LHCN-M2 (cell line): ENCODE measurements at places on chromosomes 2 and 18.
A peak's percentile ranks its signal among the peaks of the same experiment; 100 is the strongest.

GRCh38 chr2:169513926-169514325 is 4.4 kb downstream of the KLHL41 start:
- peak; percentile 94 for DNase-seq

DNA sequence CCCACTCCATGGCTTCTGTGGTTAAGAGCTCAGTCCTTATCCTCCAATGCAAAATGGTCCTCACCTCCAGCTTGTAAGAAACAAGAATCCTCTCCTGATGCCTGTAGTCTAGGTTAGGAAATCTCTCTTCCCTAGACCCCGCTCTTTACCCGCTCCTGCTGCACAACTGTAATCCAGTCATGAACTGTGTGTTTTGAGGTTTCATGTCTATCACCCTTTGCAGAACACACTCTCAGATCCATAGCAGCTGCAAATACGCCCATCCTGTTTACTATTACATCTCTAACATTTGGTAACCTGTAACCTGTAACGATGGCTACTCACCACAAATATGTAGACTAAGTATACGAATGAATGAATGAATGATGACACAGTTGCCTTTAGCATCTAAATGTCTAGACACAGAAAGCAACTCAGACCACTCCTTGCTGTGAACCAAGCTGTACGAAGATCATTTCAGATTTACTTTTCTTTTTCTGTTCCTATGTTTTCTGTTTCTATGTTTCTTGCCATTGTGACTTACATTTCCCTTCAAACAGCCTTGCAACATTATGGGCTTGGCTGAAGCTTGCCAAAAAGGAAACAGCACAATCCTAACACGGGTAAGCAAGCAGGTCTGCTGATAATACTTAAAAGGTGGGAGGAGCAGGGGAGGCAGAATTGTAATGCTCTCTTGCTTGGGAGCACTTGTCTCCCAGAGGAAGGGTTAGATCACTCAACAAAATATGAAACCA is 53.7 kb downstream of the EPHA4 start:
- DNase-seq, result peak; percentile 65

- DNase-seq, result no peak
Observed at GRCh38 chr2:230723363-230723762, 10.7 kb downstream of the CAB39 start.

DNA sequence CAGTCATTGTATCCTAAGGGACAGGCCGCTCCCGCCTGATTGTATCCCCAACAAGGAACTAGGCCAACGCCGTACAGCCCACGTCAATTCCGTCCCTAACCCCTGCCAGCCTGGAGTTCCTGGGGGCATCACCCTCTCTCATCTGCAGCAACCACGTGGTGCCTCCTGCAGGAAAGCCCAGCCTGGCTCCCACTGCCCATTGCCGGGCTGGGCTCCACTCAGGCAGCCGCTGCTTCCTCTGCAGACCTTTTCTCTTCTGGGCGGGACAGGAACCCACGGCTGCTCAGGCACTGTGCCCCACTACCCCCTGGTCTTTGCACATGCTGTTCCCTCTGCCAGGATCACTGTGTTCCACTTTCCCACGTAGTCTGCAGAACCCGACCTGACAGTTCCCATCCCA is 212.2 kb downstream of the TFCP2L1 start:
- no peak for DNase-seq

DNA sequence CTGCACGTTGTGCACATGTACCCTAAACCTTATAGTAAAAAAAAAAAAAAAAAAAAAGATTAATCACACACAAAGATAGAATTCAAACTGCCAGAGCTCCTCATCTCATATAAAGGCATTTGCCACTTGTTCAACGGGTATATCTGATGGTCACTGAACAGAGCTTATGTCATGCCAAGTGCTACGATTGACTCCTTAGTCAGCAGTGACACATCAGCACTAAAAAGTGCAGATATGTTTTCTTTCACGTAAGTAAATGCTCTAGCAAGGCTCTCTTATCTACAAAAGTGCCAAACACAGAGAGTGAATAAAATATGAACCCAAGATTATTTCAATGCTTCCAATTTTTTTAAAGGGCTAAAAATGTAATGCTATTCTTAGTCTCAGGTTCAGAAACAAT is 1.1 kb downstream of the LMAN1 start:
- DNase-seq, result peak; percentile 74

- peak; percentile 55 for DNase-seq
Observed at GRCh38 chr18:76932026-76932819, 109.9 kb downstream of the ZNF236 start.

DNA sequence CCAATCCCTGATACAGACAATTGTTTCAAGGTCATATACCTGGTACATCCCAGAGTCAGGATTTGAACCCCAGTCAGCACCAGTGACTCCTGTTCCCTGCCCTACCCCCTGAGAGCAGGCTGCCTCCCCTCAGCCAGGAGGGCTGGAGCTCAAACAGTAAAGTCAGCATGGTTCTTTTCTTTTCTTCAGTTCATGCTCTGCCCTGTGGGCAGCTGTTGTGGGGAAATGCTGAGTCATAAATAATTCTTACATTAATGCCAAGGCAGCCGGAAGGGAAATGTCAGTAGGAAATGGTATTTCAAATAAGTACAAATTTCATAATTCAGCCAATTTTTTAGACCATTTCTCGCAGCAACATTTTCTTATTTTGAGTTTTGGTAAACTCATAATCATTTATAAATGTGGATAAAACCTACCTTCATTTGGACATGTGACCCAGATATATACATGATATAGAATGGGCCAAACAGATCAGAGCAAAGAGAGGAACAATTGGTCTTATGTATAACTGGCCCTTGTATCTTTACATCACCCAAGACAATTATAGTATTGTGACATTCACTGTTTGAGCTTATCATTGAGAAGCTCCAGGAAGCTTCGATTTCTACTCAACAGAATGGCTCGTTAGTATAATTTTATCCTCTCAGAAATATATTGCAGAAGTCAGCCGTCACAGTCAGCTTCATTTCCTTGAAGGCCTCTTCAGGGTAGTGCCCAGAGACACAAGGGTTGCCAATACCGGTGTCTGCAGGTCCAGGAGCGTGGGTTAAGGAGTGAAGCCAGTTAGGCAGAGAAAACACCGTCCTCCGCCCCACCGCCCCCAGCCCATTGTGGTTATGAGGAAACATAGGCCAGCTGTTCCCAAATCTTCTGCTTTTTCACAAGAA is 28.0 kb upstream of the SCYGR1 start:
- DNase-seq, result peak; percentile 94

GRCh38 chr2:237744613-237745249 is 53.8 kb upstream of the RBM44 start:
- DNase-seq, result peak; percentile 41

GRCh38 chr18:331221-331821 is 63.5 kb upstream of the THOC1 start:
- peak; percentile 80 for DNase-seq

- peak; percentile 50 for DNase-seq
Observed at GRCh38 chr18:63850020-63850419, 37.5 kb upstream of the SERPINB2 start.

- no peak for DNase-seq
Observed at GRCh38 chr2:23703583-23704385, 223.1 kb downstream of the ATAD2B start.

DNA sequence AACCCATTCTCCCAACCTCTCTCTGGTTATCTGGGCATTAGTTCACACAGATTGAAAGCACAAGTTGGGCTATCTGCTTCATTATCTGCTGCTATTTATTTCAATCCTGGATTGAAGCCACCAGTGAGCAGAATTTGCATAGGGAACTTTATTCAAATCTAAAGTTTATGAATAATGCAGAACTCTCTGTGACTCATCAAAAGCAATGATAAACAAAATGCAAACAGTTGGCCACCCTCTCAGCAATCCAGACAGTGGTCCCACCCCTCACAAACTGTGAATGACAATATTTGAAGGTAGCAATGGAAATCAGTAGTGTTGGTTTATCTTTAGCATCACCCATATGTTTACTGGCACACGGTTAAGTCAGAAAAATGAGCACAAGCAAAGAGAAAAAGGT is 106.8 kb upstream of the TMEM178A start:
- no peak for DNase-seq

GRCh38 chr2:188322569-188323551 is 31.2 kb downstream of the GULP1 start:
- peak; percentile 68 for DNase-seq

DNA sequence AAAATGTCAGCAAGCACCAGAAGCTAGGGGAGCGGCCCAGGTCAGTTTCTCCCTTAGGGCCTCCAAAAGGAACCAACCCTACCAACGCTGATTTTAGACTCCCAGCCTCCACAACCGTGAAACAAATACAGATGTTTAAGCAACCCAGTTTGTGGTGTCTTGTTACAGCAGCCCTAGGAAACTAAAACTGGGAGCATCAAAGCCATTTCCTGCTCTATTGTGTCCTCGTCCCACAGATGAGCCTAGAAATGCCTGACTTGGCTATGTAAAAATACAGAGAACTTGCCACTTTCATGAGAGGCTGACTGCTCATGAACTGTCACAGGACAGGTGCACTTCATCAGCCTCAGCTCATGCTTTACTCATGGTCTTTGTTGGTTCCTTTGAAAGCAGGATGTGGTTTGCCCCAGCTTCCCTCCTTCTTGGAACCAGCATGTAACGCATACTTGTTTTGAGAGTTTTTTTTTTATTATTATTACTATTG is 97.6 kb upstream of the SLC39A10 start:
- peak; percentile 93 for DNase-seq
